ENCODE measurements at places on chromosomes 11 and 22.

DNA sequence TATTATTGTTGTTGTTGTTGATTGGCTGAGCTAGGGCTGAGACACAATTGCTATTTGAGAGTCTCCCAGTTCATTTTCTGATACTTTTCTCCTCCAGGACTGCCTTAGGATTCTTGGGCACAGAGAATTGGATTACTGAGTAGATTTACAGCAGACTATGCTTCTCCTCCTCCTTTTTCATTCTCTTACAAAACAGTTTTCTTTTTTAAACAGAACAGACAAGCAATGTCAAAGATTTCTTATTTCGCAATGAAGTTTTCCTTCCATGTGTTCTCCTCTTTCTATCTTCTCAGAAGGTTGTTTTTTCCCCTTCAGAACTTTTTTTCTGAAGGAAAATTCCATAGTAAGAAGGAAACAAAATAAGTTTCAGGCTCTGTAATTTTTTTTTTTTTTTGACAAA, 19.8 kb upstream of the TIMP3 start:
- H3K4me3 ChIP-seq, result no peak overlapping the region
- H3K27me3 ChIP-seq, result no peaks in the 10 kb centered on the region
- H3K36me3 ChIP-seq, result no peaks in the 10 kb centered on the region
- peak; percentile 59 for DNase-seq

GRCh38 chr22:49297871-49298721, 529.6 kb downstream of the BRD1 start:
- no peaks in the 10 kb centered on the region for H3K27me3 ChIP-seq
- DNase-seq, result no peak

DNA sequence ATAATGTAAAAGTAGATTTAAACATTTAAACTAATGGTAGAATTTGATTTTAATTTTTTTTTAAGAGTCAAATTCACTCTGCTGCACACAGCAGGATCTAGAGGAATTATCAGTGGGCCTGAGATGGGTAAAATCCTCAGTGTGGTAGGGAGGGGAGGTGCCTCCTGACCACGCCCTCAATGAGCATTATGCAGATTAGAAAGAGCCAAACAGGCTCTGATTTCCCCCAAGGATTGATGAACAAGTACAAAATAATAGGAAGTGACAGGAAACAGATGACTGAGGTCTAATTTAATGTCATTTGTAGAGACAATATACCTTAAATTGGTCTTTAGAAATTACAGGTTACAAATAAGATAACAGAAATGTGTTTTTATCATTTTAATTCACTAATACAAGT, 155.2 kb downstream of the DCDC1 start:
- H3K36me3 ChIP-seq, result no peaks in the 10 kb centered on the region
- H3K4me1 ChIP-seq, result no peaks in the 10 kb centered on the region
- no peaks in the 10 kb centered on the region for H3K27me3 ChIP-seq
- DNase-seq, result no peak

DNA sequence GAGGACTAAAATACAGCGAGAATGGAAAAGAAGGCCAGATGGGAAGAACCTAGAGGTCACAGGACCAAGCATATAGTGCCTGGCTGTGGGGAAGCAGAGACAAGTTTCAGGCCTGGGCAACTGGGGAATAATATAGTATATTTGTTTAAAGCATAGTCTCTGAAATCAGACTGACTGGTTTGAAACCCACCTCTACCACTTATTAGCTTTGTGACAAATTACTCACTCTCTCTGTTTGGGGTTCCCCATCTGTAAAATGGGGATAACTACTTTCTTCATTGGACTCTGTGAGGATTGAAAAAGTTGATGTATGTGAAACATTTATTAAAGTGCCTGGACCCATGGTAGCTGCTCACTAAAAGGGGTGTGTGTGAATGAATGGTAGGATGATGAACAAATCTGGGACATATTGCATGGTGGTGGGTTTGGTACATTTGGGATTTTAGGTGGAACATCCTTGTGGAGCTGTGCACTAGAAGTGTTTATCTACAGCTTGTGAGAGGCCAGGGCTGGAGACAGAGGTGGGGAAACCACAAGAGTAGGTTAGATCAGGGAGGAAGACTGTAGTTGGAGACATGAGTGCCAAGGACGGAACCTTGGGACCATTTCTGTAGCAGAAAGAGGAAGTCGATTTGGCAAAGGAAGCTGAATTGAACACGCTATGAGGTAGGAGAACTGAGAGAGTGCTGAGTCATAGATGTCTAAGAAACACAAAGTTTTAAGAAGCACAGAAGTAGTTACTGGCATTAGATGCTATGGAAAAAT, 52.6 kb downstream of the SWAP70 start:
- peak overlapping the region; percentile 71 for H3K27ac ChIP-seq
- no peaks in the 10 kb centered on the region for H3K27me3 ChIP-seq
- H3K4me1 ChIP-seq, result peaks cover 4% of the 10 kb centered on the region
- H3K36me3 ChIP-seq, result peaks cover 4% of the 10 kb centered on the region

- no peaks in the 10 kb centered on the region for H3K36me3 ChIP-seq
- no peaks in the 10 kb centered on the region for H3K4me1 ChIP-seq
- H3K27ac ChIP-seq, result no peak overlapping the region
- DNase-seq, result no peak
- H3K27me3 ChIP-seq, result no peaks in the 10 kb centered on the region
Observed at GRCh38 chr11:55732936-55733335, 40.3 kb upstream of the OR5D13 start.

DNA sequence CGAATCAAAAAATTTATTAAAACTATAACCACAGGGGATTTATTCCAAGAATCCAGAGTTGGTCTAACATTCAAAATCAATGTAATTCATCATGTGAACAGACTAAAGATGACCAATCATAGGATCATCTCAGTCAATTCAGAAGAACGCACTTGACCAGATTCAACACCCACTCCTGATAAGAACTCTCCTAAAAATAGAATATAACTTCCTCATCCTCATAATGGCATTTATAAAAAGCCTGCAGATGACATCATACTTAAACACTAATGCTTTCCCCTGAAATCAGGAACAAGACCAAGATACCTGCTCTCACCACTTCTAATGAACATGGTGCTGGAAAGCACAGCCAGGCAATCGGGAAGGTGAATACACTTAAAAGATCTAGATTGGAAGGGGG, 10.5 kb upstream of the MUC2 start:
- H3K27ac ChIP-seq, result no peak overlapping the region
- no peaks in the 10 kb centered on the region for H3K27me3 ChIP-seq
- H3K36me3 ChIP-seq, result no peaks in the 10 kb centered on the region
- no peak for DNase-seq
- no peak overlapping the region for H3K4me3 ChIP-seq

DNA sequence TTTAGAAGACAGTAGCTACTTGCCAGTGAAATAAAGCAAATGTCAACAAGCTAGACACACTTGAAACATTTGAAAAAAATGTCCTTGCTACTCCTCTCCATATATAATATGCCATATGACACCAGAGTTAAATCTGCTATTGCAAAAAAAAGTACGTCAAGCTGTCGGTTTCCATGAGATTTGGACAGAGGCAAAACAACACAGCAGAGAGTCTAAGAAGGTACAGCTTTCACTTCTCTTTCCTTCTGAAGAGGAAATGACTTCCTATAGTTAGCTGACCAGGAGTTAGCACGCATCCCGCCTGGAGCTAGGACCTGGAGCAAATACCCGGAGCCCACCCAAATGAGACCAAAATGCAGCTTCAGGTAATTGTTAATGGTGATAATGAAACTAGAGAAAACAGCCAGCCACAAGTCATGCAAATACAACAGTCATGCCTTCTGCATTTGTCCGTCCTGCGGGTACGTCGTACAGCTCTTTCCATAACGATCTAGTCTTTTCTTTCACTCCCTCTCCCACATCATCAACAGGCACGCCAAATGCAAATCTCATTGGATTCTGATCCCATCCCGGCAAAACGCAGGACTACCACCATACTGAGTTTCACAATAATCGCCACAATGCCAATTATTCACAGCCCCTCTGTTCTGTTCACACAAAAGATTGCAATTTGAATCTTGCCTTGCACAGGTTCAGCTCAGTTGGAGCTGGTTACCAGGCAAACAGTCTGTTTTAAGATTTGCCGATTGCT, 395.0 kb upstream of the CCDC90B start:
- H3K27ac ChIP-seq, result no peak overlapping the region
- no peaks in the 10 kb centered on the region for H3K4me1 ChIP-seq
- H3K4me3 ChIP-seq, result no peak overlapping the region
- no peak for DNase-seq

- H3K4me3 ChIP-seq, result no peak overlapping the region
- H3K4me1 ChIP-seq, result no peaks in the 10 kb centered on the region
- H3K36me3 ChIP-seq, result peaks cover 2% of the 10 kb centered on the region
- no peak for DNase-seq
- H3K27me3 ChIP-seq, result peaks cover 3% of the 10 kb centered on the region
- no peak overlapping the region for H3K27ac ChIP-seq
Observed at GRCh38 chr11:63970902-63971301, 3.5 kb upstream of the COX8A start.

- no peaks in the 10 kb centered on the region for H3K36me3 ChIP-seq
- no peak overlapping the region for H3K27ac ChIP-seq
- DNase-seq, result peak; percentile 29
- peaks cover 3% of the 10 kb centered on the region for H3K4me1 ChIP-seq
- no peak overlapping the region for H3K4me3 ChIP-seq
Observed at GRCh38 chr11:36002196-36002595, 58.3 kb downstream of the LDLRAD3 start.

GRCh38 chr11:77109236-77110019, 6.8 kb downstream of the OMP start:
- peaks cover 16% of the 10 kb centered on the region for H3K4me1 ChIP-seq
- peak; percentile 31 for DNase-seq
- H3K27ac ChIP-seq, result no peak overlapping the region

DNA sequence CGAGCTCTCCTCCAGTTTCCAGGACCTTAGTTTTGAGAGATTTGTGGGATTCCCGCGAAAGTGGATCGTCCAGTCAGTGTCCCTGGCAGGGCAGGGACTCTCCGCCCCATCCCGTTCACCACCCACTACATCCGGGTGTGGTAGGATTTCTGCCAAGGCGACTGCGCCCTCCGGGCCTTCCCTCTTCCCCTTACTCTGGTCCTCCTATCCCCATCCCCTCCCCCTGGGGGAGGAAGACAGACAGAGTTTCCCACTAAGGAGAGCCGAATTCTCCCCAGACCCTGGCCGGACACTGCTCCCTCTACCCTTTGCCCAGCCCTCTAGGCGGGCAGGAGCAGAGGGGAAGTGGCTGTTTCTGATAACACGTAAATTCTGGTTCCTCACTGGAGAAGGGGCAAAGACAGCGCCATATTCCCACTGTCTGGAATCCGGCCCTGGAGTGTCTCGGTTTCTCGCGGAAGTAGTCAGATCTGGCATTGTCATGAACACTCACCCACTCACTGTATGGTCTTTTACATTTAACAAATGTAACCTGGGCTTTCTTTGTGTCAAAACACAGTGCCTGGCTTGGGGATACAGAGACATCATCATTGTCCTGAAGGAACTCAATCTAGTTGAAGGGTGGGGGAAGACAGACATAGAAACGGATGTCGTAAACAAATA, 1.1 kb upstream of the NECTIN1 start:
- DNase-seq, result peak; percentile 74
- no peaks in the 10 kb centered on the region for H3K36me3 ChIP-seq

DNA sequence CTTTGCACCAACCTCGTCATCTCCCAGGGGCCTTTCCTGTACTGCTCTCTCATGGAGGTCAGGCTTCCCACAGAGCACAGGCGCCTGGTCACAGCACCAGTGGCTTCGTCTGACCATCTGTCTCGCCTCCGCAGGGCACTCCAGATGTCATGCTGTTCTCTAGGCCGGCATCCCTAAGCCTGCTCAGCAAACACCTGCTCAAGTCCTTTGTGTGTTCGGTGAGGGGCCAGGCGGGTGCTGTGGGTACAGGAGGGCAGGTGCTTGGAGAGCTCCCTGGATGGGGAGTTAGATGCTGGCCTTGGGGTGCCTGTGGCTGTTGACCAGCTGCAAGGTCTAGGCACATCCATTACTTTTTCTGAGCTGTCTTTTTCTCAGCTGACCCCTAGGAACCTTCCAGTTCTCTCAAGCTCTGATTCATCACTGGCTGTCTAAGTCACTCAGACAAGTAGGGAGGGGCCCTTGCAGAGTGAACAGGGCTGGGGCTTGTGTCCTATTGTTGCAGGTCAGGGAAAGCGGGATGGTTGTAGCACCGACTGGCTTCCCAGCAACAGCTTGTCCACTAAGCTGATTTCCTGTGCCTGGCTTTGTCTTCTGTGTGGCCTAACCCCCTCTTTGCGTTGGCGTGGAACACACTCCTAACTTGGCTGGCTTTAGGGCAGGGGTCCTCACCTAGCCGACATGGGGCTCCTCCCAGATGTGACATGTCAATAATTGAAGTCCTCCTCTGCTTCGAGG, 9.2 kb downstream of the CLDN5 start:
- no peak overlapping the region for H3K27ac ChIP-seq
- no peak overlapping the region for H3K4me3 ChIP-seq
- no peaks in the 10 kb centered on the region for H3K27me3 ChIP-seq
- no peaks in the 10 kb centered on the region for H3K36me3 ChIP-seq

DNA sequence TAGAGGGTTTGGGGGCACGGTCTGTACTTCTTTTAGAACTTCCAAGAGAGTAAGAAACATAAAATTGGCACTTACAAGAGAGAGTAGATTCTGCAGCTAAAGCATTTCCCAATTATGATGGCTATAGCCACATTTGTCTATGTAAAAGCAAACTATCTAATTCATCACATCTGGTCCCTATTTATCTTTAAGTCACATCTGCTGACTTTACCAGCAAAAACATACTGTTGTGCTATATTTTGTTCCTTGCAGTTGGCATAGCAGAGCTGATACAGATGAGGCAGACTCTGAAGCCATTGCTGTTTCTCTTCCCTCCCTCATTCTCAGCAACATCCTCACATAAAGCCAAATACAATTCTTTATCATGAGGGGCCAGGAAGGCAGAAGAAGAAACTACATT, 1533.5 kb upstream of the RAG2 start:
- no peaks in the 10 kb centered on the region for H3K27me3 ChIP-seq
- no peaks in the 10 kb centered on the region for H3K4me1 ChIP-seq
- no peak for DNase-seq
- H3K36me3 ChIP-seq, result no peaks in the 10 kb centered on the region
- H3K27ac ChIP-seq, result no peak overlapping the region

DNA sequence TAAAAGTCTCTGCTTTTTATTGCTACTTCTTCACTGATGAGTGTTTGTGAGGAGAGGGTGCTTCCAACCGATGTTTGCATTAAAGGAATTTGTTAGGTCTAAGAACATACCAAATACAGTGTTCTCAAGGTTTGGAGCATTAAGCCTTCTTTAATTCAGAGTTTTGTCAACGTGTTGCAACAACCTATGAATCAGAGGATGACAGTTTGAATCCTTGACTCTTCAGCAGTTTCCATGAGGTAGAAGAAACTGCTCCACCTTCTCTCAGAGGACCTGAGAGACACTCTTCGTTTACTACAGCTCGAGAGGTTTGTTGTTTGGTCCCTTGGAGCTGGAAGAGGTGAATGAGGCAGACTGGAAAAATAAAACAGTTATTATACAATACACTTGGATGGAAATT, 55.7 kb downstream of the NCAM1 start:
- no peaks in the 10 kb centered on the region for H3K36me3 ChIP-seq
- H3K27ac ChIP-seq, result no peak overlapping the region
